ENCODE measurements at places on chromosomes 5 and 9. TPM values are rescaled to one million over a fixed set of nuclear protein-coding genes. Genes with fewer than 3 reads are reported as not detected.

SLCO6A1 gene
- not detected for polyA plus RNA-seq

PCDHB4 gene
- polyA plus RNA-seq, result 0.73 TPM

GRIA1 gene
- 1.9 TPM for polyA plus RNA-seq

SMIM33 gene
- 0.17 TPM for polyA plus RNA-seq

GADD45G gene
- polyA plus RNA-seq, result 30.4 TPM

GFI1B gene
- 1.4 TPM for polyA plus RNA-seq

FAM163B gene
- 0.10 TPM for polyA plus RNA-seq

MEIKIN gene
- polyA plus RNA-seq, result 0.32 TPM

ADGRV1 gene
- polyA plus RNA-seq, result 16.5 TPM

DNA sequence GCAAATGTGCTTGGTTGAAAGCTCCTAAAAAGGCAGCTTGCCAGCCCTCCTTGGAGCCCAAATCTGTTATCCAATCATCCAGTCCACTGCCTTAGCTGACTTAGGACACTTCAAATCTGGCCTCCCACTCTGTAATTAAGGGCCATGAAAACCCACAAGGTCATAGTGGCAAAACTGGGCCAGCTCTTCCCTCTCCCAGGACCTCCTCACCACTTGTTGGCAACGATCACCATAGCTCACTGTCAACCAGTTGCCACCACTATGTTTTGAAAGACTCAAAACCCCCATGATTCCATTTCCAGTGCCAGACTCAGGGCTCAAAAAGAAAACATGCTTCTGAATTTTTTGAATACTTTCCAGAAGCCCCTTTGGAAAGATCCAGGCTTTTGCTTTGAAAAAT is 107.5 kb downstream of the NREP start:
- H3K27me3 ChIP-seq, result no peaks in the 10 kb centered on the region
- H3K4me1 ChIP-seq, result no peaks in the 10 kb centered on the region
- H3K36me3 ChIP-seq, result no peaks in the 10 kb centered on the region
- H3K4me3 ChIP-seq, result no peak overlapping the region
- no peak overlapping the region for H3K27ac ChIP-seq

GRCh38 chr5:88657906-88658775 is 224.8 kb downstream of the MEF2C start:
- H3K27ac ChIP-seq, result no peak overlapping the region
- H3K4me3 ChIP-seq, result no peak overlapping the region
- H3K27me3 ChIP-seq, result peaks cover 74% of the 10 kb centered on the region

DNA sequence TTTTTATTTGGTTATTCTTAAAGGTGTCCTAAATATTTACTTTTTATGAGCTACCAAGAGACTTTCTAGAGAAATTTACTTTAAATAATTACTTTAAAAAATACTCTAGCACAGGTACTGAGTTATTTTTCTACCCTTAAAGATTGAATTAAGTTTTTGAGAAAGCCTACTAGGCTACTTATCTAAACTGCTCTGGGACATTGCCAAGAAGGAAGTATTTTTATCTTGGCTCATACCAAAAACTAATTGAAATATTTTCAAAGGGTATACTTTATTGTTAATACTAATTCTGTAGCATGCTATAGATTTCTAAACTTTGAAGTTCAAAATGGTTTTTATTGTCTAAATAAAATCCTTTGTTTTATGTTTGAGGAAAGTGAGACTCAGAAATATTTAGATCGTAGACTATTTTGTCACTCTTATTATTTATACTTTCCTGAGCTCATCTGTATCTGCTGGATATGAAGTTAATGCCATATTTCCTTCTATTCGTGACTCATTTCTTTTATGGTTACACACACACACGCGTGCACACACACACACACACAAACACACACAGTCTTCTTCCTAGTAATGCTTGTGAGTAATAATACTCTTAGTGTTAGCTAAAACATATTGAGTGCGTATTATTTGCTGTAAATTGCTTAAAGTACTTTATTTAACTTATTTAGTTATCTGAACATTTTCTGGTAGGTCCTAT is 89.5 kb downstream of the MAN2A1 start:
- H3K36me3 ChIP-seq, result peaks cover 7% of the 10 kb centered on the region
- H3K27me3 ChIP-seq, result no peaks in the 10 kb centered on the region
- DNase-seq, result peak; percentile 63
- no peak overlapping the region for H3K4me3 ChIP-seq

DNA sequence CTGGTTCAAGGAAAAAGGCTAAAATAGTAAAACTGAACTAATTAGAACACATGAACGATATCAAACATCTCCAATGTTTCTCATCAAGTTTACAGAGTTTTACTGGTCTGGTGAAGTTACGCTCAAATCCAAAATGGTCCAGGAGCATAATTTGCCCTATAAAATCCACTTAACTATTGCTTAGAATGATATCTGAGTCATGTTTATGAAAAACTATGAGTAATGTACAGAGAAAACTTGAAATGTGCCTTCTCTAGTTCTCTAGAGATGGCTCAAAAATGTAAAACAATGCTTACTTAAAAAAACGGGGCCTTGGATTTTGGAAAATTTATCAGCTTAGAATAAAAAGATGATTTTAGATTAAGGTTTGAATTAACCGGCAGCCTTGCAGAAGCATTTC is 108.1 kb downstream of the FBXW11 start:
- no peaks in the 10 kb centered on the region for H3K27me3 ChIP-seq
- no peak overlapping the region for H3K27ac ChIP-seq
- H3K4me1 ChIP-seq, result no peaks in the 10 kb centered on the region
- no peak for DNase-seq
- H3K4me3 ChIP-seq, result no peak overlapping the region

DNA sequence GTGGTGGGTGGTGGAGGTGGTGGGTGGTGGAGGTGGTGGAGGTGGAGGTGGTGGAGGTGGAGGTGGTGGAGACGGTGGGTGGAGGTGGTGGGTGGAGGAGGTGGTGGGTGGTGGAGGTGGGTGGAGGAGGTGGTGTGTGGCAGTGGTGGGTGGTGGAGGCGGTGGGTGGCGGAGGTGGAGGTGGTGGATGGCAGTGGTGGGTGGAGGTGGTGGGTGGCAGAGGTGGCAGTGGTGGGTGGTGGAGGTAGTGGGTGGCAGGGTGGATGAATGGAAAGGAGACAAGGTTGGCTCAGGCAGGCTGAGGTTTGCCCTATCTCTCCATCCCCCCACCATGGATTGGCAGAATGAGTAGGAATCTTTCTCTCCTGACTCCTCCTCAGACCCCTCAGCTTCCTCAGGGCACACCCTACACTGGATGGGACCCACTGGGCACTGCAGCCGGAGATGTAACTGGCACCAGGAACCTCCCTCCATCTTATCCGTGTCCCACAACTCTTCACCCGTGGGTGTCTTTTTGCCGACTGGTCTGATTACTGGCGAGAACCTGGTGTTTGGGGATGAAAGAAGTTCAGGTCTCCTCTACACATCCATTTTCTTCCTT is 166.3 kb downstream of the C9orf50 start:
- no peak overlapping the region for H3K4me3 ChIP-seq
- no peaks in the 10 kb centered on the region for H3K36me3 ChIP-seq
- no peaks in the 10 kb centered on the region for H3K27me3 ChIP-seq
- DNase-seq, result no peak
- H3K4me1 ChIP-seq, result peaks cover 47% of the 10 kb centered on the region

DNA sequence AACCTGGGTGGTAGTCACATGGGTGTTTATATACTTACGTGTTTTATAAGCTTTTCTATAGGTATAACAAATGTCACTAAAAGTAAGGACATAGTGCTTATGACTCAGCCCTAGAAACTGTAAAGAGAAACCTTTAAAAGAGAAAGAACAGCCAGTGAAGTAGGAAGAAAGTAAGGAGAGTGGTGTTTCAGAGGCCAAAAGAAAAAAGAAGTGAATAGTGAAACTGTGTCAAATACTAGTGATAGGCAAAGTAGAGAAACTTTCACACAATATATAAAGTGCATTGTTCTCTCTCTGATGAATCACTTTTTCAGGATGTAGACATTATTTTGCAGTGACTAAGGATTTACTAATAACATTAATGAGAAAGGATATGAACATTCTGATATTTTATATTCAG is 74.2 kb upstream of the SUSD1 start:
- H3K27ac ChIP-seq, result no peak overlapping the region
- no peak overlapping the region for H3K4me3 ChIP-seq
- no peak for DNase-seq

GRCh38 chr9:92647671-92648473 is 22.1 kb downstream of the IPPK start:
- H3K4me1 ChIP-seq, result no peaks in the 10 kb centered on the region
- H3K27ac ChIP-seq, result no peak overlapping the region
- H3K4me3 ChIP-seq, result no peak overlapping the region
- no peaks in the 10 kb centered on the region for H3K27me3 ChIP-seq

DNA sequence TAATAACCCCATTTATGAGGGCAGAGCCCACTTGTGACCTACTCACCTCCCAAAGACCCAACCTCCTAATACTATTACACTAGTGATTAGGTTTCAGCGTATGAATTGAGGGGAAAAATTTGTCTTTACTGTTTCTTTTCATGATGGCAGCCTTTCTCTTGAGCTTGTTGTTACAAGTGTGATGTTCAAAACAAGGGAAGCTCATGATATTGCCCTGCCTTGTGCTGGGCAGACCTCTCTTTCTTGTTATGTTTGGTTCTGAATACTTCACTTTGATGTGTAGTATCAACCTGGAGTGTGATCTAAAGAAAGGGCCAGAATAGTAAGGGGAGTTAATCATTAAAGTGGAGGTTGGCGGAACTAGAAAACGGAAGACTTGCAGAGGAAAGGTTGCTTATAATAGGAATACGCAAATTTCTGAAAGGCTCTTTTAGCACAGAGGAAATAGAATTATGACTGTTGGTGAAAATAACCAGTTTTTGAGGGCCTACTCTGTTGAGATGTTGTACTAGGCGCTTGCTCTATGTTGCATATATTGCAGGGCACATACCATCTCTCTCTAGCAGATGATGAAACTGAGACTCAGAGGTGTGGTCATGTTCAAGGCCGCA is 68.2 kb downstream of the MELK start:
- H3K27ac ChIP-seq, result no peak overlapping the region
- no peaks in the 10 kb centered on the region for H3K4me1 ChIP-seq
- no peaks in the 10 kb centered on the region for H3K27me3 ChIP-seq
- H3K36me3 ChIP-seq, result no peaks in the 10 kb centered on the region
- no peak overlapping the region for H3K4me3 ChIP-seq
- DNase-seq, result no peak

GRCh38 chr5:73496984-73497457 is 1.2 kb upstream of the BTF3 start:
- DNase-seq, result peak; percentile 72
- no peak overlapping the region for H3K4me3 ChIP-seq
- H3K4me1 ChIP-seq, result no peaks in the 10 kb centered on the region
- peaks cover 13% of the 10 kb centered on the region for H3K36me3 ChIP-seq
- H3K27ac ChIP-seq, result peak overlapping the region; percentile 89
- H3K27me3 ChIP-seq, result peaks cover 6% of the 10 kb centered on the region

- no peaks in the 10 kb centered on the region for H3K4me1 ChIP-seq
- H3K27me3 ChIP-seq, result no peaks in the 10 kb centered on the region
- no peak overlapping the region for H3K4me3 ChIP-seq
- no peak overlapping the region for H3K27ac ChIP-seq
These were observed 567.6 kb upstream of the ADAMTS16 start for GRCh38 chr5:4572311-4573100.

GRCh38 chr5:141369994-141370848 is at the start of gene PCDHGB3:
TSS of gene PCDHGB3 (plus strand) at chr5:141370242. CDS start at chr5:141370395, 153 bp downstream.
- H3K36me3 ChIP-seq, result no peaks in the 10 kb centered on the region
- H3K4me3 ChIP-seq, result no peak within 1 kb of the TSS
- no peak for DNase-seq
- H3K27ac ChIP-seq, result no peak within 1 kb of the TSS
- H3K4me1 ChIP-seq, result no peaks in the 10 kb centered on the region
- H3K27me3 ChIP-seq, result peaks cover 3% of the 10 kb centered on the region

- peak; percentile 95 for DNase-seq
- H3K27ac ChIP-seq, result no peak overlapping the region
- no peaks in the 10 kb centered on the region for H3K36me3 ChIP-seq
- H3K27me3 ChIP-seq, result peaks cover 47% of the 10 kb centered on the region
- H3K4me3 ChIP-seq, result no peak overlapping the region
These were observed 7.6 kb upstream of the BARX1 start for GRCh38 chr9:93962561-93963440.

- no peaks in the 10 kb centered on the region for H3K4me1 ChIP-seq
- H3K27me3 ChIP-seq, result no peaks in the 10 kb centered on the region
- no peak for DNase-seq
- no peak overlapping the region for H3K4me3 ChIP-seq
- H3K36me3 ChIP-seq, result no peaks in the 10 kb centered on the region
These were observed 217.3 kb downstream of the ARL15 start for GRCh38 chr5:54093081-54093492.

- peaks cover 9% of the 10 kb centered on the region for H3K4me1 ChIP-seq
- no peaks in the 10 kb centered on the region for H3K36me3 ChIP-seq
- no peak for DNase-seq
- H3K27me3 ChIP-seq, result no peaks in the 10 kb centered on the region
These were observed 45.0 kb upstream of the PRRC2B start for GRCh38 chr9:131348631-131349521.

- H3K36me3 ChIP-seq, result peaks cover 7% of the 10 kb centered on the region
- no peaks in the 10 kb centered on the region for H3K27me3 ChIP-seq
- no peak for DNase-seq
- peaks cover 11% of the 10 kb centered on the region for H3K4me1 ChIP-seq
- H3K4me3 ChIP-seq, result no peak overlapping the region
- H3K27ac ChIP-seq, result no peak overlapping the region
These were observed 2.6 kb upstream of the UAP1L1 start for GRCh38 chr9:137074657-137075274.
